ENCODE measurements at places on chromosomes 1 and 21. TPM values are rescaled to one million over a fixed set of nuclear protein-coding genes. Genes with fewer than 3 reads are reported as not detected.

The LRIG2 gene
- total RNA-seq: 14.5 TPM

The RAB25 gene
- 0.18 TPM for total RNA-seq

The ATP1A4 gene
- total RNA-seq: 0.55 TPM

The KCNA3 gene
- total RNA-seq: 24.0 TPM

The RGS8 gene
- total RNA-seq: not detected

The PADI2 gene
- 0.14 TPM for total RNA-seq

The TENT5C gene
- total RNA-seq: 11.2 TPM

- H3K27me3 ChIP-seq: no peaks in the 10 kb centered on the region
- no peak for DNase-seq
- peaks cover 76% of the 10 kb centered on the region for H3K36me3 ChIP-seq
- H3K4me1 ChIP-seq: no peaks in the 10 kb centered on the region
These were observed 11.4 kb upstream of the MAGOH start for GRCh38 chr1:53249706-53250105.

DNA sequence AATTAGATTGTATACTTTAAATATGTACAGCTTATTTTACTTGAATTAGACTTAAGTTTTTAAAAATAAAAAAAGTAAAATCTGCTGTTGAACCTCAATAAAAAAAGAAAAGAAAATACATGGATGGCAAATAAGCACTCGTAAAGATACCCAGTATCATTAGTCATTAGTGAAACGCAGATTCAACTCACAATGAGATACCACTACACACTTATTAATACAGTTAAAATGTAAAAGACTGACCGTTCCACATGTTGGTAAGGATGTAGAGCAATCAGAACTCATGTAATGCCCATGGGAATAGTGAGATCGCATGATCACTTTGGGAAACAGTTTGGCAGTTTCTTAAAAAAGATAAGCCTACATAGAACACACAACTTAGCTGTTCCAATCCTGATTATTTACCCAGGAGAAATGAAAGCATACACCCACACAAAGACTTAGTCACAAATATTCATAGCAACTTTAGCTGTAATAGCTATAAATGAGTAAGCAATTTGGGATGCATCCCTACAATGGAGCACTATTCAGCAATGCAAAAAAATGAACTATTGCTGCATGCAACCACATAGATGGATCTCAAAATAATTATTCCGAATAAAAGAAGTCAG, 7.3 kb downstream of the SH2D1B start:
- H3K27ac ChIP-seq: no peak overlapping the region
- DNase-seq: no peak
- no peak overlapping the region for H3K4me3 ChIP-seq
- peaks cover 3% of the 10 kb centered on the region for H3K27me3 ChIP-seq

DNA sequence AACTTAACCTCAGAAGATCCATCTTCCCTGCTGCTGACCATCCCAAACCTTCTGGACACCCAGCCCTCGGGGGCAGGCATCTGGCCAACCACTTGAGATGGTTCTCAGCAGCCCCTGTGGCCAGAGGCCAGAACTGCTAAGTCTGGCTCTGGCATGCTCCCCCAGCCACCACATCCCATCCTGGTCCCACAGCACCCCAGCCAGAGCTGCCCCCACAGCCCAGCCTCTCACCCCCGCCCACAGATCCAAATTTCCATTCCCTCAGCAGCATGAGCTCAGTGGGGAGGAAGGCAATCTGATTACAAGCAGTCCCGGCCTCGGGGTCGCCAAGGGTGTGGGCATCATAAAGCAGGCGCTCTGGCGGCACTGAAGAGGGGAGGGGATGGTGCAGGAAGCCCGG, 45.6 kb downstream of the GLIS1 start:
- no peaks in the 10 kb centered on the region for H3K4me1 ChIP-seq
- H3K27ac ChIP-seq: no peak overlapping the region
- H3K4me3 ChIP-seq: no peak overlapping the region

DNA sequence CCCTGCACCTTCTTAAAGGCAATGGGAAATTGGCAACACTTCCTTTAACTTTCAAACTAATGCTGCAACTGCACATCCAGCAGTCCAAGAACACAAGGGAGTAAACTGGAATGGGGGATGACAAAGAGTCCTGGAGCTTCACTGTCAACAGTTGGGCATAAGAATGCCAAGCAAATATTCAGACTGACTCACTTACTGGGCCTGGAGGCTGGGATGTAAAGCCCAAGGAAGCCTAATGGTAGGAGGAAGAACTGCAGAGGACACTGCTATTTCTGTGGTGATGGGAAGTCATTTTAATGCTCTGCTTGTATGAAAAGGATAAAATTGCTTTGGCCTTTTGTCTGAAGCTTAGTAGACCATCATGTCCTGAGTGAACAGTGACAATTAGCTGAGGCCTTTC, 15.7 kb upstream of the DMRTA2 start:
- H3K36me3 ChIP-seq: peaks cover 7% of the 10 kb centered on the region
- no peaks in the 10 kb centered on the region for H3K4me1 ChIP-seq
- no peak overlapping the region for H3K4me3 ChIP-seq
- no peak overlapping the region for H3K27ac ChIP-seq

DNA sequence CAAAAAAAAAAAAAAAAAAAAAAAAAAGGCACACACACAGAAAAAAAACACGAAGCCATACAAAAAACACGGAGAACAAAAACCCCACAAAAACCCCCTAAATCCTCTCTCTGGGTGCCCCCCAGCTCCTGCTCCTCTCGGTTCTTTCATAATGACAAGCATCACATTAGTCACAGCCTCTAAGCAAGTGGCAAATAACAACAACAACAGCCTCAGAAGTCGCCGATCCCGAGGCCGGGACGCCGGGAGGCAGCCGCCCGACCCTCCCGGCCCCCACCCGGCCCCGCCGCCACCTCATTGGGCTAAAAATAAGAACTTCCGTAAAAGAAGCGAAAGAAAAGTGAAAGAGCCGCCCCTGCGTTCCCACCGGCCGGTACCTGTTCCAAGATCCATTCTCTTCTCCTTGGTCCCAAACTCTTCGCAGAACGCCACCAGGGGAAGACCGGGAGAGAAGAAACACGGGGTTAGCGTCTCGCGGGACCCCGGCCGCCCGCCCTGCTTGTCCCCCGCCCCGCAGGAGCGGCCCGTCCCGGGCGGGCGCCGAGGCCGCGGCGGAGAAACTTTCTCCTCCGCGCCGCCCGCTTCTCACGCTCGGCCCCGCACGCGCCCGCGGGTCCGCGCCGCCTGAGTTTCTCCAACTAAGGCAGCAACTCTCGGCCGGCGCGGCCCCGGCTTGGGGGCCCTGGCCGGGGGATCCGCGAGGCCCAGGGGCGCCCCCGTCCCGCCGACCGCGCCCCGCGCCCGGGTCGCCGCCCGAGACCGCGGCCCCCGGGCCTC, 102.8 kb downstream of the CASZ1 start:
- peak overlapping the region; percentile 67 for H3K27ac ChIP-seq
- no peaks in the 10 kb centered on the region for H3K36me3 ChIP-seq
- H3K4me3 ChIP-seq: peak overlapping the region; percentile 84
- peak; percentile 33 for DNase-seq
- H3K4me1 ChIP-seq: peaks cover 31% of the 10 kb centered on the region
- H3K27me3 ChIP-seq: peaks cover 11% of the 10 kb centered on the region

DNA sequence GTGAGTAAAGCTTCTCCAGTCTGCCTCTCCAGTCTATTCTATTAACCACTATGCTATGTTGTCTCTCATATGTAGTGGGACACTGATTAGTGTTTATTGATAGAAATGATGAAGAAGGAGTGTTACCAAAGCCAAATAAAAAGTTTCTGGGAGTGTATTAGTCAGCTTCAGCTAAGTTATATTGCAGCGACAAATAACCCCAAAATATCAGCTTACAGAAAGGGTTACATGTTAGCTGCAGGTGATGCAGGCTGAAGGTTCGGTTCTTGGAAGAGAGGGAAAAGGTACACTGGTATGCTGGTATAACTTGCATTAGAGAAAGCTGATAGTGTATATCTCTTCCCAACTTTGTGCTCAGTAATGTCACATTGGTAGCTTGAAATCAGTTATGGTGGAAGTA, 10.6 kb upstream of the AK2 start:
- H3K4me1 ChIP-seq: peaks cover 35% of the 10 kb centered on the region
- no peak overlapping the region for H3K27ac ChIP-seq
- no peaks in the 10 kb centered on the region for H3K27me3 ChIP-seq
- H3K36me3 ChIP-seq: no peaks in the 10 kb centered on the region
- DNase-seq: no peak
- H3K4me3 ChIP-seq: no peak overlapping the region

- H3K27me3 ChIP-seq: no peaks in the 10 kb centered on the region
- peak within 1 kb of the TSS; percentile 37 for H3K4me3 ChIP-seq
These were observed at the start of gene NCF2 for GRCh38 chr1:183590244-183591191. Gene NCF2, minus strand, starts transcription at chr1:183590459. Its CDS starts 130 bp downstream, at chr1:183590329.

- H3K36me3 ChIP-seq: no peaks in the 10 kb centered on the region
- no peak overlapping the region for H3K27ac ChIP-seq
- DNase-seq: no peak
- H3K4me1 ChIP-seq: no peaks in the 10 kb centered on the region
- no peaks in the 10 kb centered on the region for H3K27me3 ChIP-seq
- no peak overlapping the region for H3K4me3 ChIP-seq
These were observed 53.1 kb upstream of the USH2A start for GRCh38 chr1:216476341-216476740.

DNA sequence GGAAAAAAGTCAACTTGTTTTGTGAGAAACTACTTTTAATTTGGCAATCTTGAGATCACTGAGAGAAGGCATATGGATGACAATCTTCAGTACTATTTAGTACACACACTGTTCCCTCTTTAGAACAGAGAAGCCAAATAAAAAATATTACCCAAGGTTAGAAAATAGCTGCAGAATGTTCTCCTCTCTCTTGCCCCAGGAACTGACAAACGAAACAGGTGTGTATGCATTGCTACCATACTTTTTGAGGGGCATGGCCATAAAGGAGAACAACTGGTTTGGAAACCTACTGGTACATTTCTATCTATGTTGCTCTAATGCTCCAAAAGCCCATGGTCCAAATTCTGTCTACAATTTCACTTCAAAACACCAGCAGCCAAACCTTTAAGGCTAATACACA, 5.7 kb downstream of the TOR1AIP2 start:
- H3K27ac ChIP-seq: no peak overlapping the region
- no peak overlapping the region for H3K4me3 ChIP-seq
- no peak for DNase-seq
- peaks cover 49% of the 10 kb centered on the region for H3K36me3 ChIP-seq
- no peaks in the 10 kb centered on the region for H3K27me3 ChIP-seq
- peaks cover 25% of the 10 kb centered on the region for H3K4me1 ChIP-seq

DNA sequence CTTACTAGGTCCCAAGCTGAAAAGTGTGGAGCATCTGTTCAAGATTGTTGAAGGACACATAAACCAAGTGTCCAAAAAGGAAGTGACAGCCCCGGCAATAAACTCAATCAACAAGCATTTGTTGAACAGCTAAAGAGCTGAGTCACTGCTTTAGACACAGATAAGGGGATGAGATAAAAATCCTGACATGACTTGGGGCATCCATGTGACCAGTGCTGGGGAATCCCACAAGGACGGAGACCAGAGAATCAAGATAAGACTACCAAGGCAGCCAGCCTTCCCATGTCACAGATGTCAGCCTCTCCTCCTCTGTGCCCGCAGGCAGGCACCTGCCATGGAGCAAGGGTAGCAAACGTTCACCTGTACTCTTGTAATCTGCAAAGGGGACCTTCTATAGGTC, 118.6 kb upstream of the KAZN start:
- H3K27me3 ChIP-seq: no peaks in the 10 kb centered on the region
- no peak overlapping the region for H3K27ac ChIP-seq
- H3K36me3 ChIP-seq: no peaks in the 10 kb centered on the region
- H3K4me3 ChIP-seq: no peak overlapping the region

GRCh38 chr1:89574621-89575020, 50.0 kb downstream of the LRRC8B start:
- no peak overlapping the region for H3K4me3 ChIP-seq
- no peak for DNase-seq
- H3K36me3 ChIP-seq: peaks cover 78% of the 10 kb centered on the region
- H3K27me3 ChIP-seq: no peaks in the 10 kb centered on the region
- H3K4me1 ChIP-seq: peaks cover 24% of the 10 kb centered on the region

DNA sequence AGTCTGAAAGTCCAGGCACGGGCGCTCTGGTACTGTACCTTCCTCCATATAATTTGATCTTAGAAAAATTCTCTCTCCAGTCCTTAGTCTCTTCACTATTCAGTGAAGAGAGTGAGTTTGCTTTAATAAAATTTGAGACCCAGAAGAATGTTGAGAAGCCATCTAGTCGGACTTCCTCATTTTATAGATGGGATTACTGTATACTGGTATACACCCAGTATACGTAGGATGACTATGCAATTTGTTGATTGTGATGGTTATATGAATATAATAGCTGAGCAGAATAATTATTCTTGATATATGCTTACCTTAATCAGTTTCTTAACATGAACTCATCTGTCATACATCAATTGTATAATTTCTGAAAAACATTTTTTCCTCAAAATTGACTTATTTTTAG, 328.0 kb upstream of the B3GALT2 start:
- H3K27me3 ChIP-seq: no peaks in the 10 kb centered on the region
- no peak overlapping the region for H3K27ac ChIP-seq
- H3K4me3 ChIP-seq: no peak overlapping the region
- DNase-seq: no peak

DNA sequence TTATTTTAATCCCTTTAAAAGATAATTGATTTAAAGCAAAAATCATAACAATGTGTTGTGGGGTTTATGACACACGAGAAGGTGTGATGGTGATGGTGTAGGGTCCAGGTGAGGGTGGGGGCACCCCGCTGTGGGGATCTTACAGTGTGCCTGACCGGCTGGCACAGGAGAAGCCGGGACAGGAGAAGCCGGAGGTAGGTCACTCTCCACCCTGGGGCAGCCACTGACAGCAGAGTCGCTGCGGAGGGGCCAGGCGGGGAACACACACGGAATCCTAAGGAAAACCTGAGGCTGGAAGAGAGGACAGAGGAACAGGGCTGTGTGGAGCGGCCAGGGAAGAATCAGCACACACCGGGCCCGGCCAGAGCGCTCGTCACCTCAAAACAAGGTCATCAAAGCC, 4.3 kb upstream of the LRRC3 start:
- H3K27me3 ChIP-seq: peaks cover 22% of the 10 kb centered on the region
- H3K4me3 ChIP-seq: no peak overlapping the region
- H3K36me3 ChIP-seq: no peaks in the 10 kb centered on the region
- H3K4me1 ChIP-seq: peaks cover 3% of the 10 kb centered on the region

DNA sequence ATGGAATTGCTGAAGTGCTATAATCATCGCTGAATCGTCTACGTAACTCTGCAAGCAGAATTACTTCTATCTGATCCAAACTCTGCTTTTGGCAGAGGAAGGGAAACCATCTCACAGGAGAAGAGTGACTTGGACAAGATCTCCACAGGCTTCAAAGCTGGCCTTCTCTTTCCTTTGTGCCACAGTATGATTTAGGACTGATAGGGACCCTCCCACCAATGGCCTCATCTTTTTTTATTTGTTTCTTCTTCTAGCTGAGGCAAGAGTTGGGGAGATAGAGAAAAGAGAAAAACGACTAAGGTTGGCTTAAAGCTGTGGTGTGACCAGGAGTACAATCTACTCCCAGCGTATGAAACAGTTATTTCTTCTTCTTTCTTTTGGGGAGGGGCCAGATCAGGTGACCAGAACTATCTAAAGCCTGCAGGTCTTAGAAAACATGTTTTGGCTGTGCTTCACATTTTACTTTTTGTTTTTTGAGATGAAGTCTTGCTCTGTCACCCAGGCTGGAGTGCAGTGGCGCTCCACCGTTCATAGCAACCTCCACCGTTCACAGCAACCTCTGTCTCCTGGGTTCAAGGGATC, 35.0 kb downstream of the ZNF496 start:
- H3K4me3 ChIP-seq: no peak overlapping the region
- H3K27me3 ChIP-seq: no peaks in the 10 kb centered on the region
- no peak overlapping the region for H3K27ac ChIP-seq
- peaks cover 4% of the 10 kb centered on the region for H3K4me1 ChIP-seq

GRCh38 chr1:84749427-84749826, 59.2 kb upstream of the SSX2IP start:
- H3K4me1 ChIP-seq: peaks cover 7% of the 10 kb centered on the region
- no peaks in the 10 kb centered on the region for H3K36me3 ChIP-seq
- DNase-seq: no peak
- no peak overlapping the region for H3K27ac ChIP-seq
